WTC11 (cell line): ENCODE measurements at places on chromosomes 4 and X.

- DNase-seq: no peak
These were observed 713.5 kb downstream of the ADGRL3 start for GRCh38 chr4:61913619-61914018.

GRCh38 chr4:120858776-120859175, 63.8 kb downstream of the PRDM5 start:
- DNase-seq: no peak

DNA sequence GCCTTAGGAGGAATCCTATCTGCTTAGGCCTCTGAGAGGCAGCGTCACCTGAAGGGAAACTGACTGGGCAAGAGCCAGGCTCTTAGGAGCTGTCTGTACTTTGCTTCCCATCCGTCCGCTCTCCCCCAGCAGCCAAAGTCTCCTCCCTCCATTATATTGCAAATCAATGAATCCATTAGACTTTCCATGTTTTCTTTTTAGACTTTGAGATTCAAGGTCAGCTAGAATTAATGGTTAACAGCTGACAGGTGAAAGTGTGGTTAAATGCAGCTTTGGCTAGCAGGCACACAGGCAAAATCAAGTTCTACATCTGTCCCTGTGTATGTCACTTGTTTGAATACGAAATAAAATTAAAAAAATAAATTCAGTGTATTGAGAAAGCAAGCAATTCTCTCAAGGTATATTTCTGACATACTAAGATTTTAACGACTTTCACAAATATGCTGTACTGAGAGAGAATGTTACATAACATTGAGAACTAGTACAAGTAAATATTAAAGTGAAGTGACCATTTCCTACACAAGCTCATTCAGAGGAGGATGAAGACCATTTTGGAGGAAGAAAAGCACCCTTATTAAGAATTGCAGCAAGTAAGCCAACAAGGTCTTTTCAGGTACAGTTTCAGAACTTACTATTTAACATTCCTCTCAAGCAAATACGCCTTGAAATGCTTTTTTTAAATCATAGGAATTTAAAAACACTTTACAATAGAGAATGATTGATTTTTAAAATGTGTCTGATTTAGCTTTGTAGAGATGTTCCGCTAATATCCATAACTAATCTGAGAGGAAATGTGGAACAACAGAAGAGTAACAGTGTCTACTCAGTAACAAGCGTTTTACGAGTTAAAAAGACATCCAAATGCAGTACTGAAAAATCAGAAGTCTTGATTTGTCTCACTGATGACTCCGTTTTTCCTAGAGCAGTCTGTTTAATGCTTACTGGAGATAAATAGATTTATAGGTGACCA, at the start of gene F11:
Gene F11, plus strand, starts transcription at position 507 of the 970 bp plus-strand sequence. CDS start 948 bp downstream, outside the sequence.
- DNase-seq: no peak

- no peak for DNase-seq
These were observed 12.4 kb downstream of the PRRG1 start for GRCh38 chrX:37361596-37361995.

DNA sequence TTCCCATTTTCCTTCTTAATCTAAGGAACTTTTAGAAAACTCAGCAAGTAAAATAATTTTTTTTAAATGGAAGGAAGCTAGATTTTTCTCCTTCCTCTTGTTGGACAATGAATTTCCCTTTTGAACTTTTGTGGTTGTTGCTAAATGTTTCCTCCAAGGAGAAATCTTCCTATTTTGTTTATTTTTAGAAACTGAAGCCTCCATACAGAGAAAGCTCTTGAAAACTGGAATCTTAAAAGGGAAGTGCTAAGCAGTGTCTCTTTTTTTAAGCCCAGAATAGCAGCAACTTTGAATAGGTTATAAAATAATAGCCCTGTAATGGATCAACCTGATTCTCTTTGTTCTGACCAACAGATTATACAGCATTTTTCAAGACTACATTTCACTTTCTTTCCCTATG, 15.1 kb upstream of the DCLK2 start:
- no peak for DNase-seq

DNA sequence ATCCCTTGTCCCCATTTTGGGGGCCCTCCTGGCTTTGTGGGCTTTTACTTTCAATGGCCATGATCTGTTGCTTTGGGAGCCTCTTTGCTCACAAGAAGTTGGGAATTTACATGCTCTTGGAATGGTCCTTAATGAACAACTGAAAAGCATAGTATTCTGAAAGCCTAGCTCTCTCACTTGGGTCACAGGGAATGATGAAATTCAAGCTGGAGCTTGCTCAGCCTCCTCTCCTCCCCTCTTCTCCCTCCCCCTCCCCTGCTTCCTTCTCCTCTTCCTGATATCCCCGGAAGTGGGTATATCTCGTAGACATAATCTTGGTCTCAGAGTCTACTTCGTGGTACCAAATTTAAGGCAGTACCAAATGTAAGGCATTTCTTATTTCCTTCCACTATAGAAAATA, 400.6 kb upstream of the NR3C2 start:
- DNase-seq: no peak

- no peak for DNase-seq
These were observed 52.4 kb upstream of the TSPAN5 start for GRCh38 chr4:98710831-98711230.

DNA sequence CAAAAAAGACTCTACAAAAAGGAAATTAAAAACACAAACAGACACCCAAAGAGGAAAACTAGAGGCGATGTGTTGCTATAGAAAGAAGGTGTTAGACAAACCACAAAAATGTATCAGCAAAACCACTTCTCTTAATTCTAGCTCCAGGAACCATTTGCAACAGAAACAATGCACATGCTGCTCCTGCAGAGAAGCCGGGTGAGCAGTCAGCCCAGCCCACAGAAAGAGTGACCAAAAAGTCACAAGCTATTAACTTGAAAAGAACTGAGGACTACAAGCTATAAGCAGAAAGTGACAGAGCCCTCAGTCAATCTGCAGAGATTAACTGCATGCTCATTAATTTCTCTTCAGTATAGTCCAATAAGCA, 96.2 kb upstream of the KLHL13 start:
- DNase-seq: no peak

- DNase-seq: no peak
These were observed 714.1 kb downstream of the FAT4 start for GRCh38 chr4:126028876-126029275.

- no peak for DNase-seq
These were observed 7.3 kb downstream of the LCORL start for GRCh38 chr4:18014269-18014668.

DNA sequence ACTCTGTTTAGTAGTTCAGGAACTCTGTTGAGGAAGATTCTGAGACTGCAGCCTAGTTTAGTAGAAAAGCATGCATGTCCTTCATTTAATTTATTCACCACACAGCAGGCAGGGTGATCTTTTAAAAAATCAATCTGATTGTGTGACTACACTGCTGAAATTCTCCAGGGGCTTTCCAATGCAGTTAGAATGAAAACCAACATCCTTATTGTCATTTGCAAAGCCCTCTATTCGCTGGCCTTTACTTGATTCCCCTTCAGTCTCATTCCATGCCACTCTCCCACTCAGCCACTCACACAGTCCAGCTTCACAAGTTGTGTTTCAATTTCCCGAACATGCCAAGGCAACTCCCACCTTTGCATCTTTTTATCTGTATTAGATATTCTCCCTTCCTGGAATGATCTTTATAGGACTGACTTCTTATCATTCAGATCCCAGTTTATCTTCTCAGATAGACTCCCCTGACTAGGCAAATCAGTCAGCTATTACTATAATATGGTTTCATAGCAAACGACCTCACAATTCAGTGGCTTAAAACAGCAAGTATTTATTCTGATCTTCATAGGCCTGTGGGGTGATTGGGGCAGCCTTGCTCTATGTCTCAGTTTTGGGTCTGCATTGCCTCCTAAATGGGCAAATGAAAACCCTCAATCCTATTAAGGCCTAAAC, 21.3 kb upstream of the FTHL17 start:
- no peak for DNase-seq

DNA sequence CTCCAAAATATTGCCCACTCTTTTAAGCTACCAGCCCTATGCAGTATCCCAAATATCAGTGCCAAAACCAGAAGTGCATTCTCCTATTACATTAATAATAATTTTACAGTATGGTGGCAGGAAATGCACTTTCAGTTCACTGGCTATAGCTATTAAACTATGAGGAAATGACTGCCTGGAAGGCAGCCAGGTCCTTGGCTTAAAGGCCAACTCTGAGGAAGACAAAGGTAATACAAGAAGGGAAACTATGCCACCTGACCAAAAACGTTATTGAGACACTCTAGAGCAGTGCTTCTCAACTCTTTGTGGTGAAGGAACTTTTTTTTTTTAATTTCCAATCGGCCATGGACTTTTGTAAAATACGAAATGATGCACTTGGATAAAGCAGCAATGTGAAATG, 133.6 kb upstream of the VAMP7 start:
- no peak for DNase-seq

- no peak for DNase-seq
These were observed 93.4 kb downstream of the SPCS3 start for GRCh38 chr4:176413171-176413570.

GRCh38 chrX:13158911-13159310, 114.5 kb upstream of the FAM9C start:
- no peak for DNase-seq

DNA sequence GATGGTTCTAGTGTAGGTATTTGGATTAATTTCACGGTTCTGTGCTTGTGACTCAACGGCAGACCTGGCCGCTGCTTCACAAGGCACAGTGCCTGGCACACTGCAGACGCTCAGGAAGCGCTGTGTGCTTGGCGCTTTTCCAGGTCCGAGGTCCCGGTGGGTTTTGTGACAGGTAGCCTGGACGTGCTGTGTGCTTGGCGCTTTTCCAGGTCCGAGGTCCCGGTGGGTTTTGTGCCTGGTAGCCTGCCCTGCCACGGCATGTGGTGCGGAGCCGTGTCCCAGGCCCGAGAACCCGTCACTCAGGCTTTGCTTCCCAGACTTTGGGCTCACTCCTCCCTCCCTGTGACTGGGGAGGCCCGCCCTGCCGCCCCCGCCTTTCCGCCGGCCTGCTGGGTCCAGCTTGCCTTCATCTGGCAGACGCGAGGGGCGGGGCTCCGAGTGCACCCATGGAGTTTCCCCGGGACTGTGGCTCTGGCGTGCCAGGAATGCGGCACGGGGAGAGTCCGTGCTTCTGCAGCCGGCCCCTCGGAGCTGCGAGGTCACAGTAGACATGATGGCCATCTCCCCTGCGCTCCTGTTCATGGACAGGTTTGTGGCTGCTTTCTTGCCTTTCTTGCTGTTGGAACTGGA, 44.2 kb downstream of the TBC1D14 start:
- peak; percentile 89 for DNase-seq

GRCh38 chr4:179272282-179272681, 1830.0 kb upstream of the AGA start:
- DNase-seq: no peak

DNA sequence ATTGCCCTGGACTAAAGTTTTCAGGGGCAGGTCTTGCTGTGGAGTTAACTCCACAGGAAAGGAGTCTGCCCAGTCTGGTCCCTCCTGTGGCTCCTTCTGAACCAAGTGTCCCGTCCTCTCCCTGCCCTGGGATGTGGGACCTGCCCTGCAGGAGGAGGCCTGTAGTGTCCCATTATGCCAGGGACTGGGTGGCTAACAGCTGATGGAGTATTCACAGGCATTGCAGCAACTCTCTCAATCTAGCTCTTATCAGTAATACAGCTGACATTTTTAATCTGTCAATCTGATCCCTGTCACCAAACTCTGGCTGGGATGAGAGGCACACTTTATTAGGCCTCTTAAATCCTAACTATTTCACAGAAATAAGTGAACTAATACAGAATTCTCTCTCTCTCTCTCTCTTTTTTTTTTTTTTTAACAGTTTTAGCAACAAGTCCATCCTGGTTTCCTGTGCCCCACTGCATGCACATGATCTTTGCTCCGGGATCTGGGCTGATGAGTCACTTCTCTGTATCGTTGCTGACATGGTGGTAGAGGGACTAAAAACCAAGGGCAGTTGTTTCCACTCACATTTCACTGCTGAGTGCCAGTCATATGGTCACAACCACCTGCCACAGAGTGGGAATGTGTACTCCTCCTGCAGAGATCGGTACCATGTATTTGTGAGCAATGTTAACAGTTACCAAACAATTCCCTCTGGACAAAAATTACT, 39.1 kb downstream of the HAND2 start:
- DNase-seq: no peak

- no peak for DNase-seq
These were observed 79.8 kb downstream of the NYX start for GRCh38 chrX:41526925-41527324.

GRCh38 chrX:109862433-109862832, 129.4 kb upstream of the ACSL4 start:
- no peak for DNase-seq

GRCh38 chr4:110344165-110344564, 131.8 kb upstream of the ENPEP start:
- no peak for DNase-seq

DNA sequence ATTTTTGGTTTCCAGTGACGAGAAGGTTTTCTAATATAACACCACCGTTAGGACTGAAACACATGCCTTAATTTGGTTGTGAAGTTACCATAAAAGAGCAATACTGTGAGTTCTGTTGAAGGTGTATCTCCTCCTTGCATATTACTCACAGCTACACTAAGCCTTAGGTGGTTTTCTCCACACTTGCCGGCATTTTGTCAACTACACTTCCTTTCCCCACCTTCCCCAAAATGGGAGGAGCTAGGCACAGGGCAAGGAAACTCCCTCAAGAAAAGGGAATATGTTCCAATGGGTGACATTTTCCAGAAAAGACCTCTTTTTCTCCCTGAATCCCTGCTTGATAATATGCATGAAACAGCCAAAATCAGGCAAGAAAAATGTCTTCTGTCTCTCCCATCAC, 44.8 kb downstream of the RELL1 start:
- DNase-seq: no peak

- no peak for DNase-seq
These were observed 16.7 kb upstream of the AREG start for GRCh38 chr4:74428276-74428675.

GRCh38 chr4:180377741-180378140, 1865.5 kb upstream of the TENM3 start:
- no peak for DNase-seq

DNA sequence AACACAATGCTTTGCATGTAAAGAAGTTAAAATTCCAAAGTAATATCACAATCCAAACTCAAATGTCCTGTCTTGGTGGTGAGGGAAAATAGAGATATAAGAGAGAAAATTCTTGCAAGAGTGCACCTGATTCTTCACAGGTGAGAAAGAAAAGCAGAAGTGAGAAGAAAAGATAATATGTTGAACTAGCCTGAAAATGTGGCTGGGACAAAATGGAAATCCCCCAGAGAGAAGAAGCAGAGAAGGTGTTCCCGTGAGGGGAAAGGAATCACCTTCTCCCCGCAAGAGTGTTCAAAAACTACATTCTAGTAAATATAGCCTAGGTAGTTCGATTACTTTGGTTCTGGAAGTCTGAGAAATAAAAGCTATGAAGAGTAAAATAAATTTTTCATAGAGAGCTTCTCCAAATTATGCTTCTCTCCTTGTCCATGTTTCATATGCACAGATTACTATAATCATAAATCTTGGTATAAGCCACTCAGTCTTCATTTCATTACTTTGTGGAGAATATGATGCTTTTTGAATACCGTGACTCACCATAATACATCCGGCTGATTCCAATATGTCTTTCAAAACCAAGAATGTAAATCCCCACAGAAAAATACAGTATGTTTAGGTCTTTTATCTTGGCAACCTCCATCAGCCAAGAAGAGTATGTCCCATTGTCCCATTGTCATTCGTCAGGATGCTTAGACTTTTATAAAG, 63.1 kb downstream of the COX18 start:
- DNase-seq: no peak
